Right lung (tissue), 10 donors: ENCODE measurements at places on chromosomes 2 and 18. TPM values are rescaled to one million over a fixed set of nuclear protein-coding genes. Genes with fewer than 3 reads are reported as not detected.

The CDC42EP3 gene
- 22.3 TPM for polyA plus RNA-seq

The CCDC148 gene
- polyA plus RNA-seq: 5.4 TPM

The PSTPIP2 gene
- polyA plus RNA-seq: 3.5 TPM

- no peak for DNase-seq
These were observed 48.0 kb downstream of the NAB1 start for GRCh38 chr2:190696792-190697398.

The TEKT4 gene
- 2.8 TPM for polyA plus RNA-seq

The CYS1 gene
- polyA plus RNA-seq: 14.1 TPM

DNA sequence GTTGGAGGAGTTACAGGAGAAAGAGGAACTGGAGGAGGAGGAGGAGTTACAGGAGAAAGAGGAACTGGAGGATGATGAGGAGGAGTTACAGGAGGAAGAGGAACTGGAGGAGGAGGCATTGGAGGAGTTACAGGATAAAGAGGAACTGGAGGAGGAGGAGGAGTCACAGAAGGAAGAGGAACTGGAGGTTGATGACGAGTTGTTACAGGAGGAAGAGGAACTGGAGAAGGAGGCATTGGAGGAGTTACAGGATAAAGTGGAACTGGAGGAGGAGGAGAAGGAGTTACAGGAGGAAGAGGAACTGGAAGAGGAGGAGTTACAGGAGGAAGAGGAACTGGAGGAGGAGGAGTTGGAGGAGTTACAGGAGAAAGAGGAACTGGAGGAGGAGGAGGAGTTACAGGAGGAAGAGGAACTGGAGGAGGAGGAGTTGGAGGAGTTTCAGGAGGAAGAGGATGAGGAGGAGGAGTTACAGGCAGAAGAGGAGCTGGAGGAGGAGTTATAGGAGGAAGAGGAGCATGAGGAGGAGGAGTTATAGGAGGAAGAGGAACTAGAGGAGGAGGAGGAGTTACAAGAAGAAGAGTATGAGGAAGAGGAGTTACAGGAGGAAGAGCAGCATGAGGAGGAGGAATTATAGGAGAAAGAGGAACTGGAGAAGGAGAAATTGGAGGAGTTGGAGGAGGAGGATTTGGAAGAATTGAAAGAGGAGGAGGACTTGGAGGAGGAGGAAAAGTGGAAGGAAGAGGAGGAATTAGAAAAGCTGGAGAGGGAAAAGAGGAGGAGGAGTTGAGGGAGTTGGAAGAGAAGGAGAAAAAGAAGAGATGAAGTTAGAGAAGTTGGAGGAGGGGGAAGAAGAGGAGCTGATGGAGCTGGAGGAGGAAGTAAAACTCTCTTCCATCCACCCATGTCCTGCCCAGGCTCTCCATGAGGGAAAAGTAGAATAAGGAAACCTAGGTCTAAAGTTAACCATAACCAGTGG is 37.2 kb downstream of the CLASP1 start:
- DNase-seq: no peak

DNA sequence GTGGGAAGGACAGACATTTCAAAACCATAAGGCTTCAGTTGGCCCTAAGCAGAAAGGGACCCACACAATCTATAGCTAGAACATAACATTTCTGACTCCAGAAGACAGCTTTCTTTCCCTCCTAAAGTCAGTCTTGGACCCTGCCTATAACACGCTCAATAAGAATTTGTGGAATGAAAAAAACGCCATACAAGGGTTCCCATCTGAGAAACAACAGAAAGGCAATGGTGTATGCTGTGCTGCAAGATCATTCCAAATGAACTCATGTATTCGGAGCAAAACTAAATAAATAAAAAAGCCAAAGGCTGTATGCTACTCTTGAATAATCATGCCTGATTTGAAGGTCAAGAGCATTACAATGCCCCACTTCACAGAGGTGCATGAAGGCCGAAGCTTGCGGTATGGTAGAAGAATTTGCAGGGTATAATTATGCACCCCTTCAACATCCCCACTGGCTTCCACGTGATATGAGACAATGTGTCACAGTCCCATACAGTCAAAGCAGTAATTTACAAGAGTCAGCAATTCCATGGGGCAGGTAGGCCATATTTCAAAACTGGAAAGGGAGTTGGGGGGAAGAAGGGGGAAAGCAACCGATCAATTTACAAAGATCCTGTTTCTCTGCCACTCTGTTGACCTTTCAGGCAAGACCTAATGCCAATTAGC is 61.4 kb upstream of the SLC14A2 start:
- DNase-seq: no peak

GRCh38 chr2:216731465-216731864 is 36.1 kb upstream of the IGFBP5 start:
- DNase-seq: no peak

The ATP8B1 gene
- polyA plus RNA-seq: 12.1 TPM

GRCh38 chr2:190507135-190507534 is 27.4 kb downstream of the NEMP2 start:
- no peak for DNase-seq
